ENCODE measurements at places on chromosomes 5 and 9. TPM values are rescaled to one million over a fixed set of nuclear protein-coding genes. Genes with fewer than 3 reads are reported as not detected.

Gene RGP1
- total RNA-seq, result 39.2 TPM

DNA sequence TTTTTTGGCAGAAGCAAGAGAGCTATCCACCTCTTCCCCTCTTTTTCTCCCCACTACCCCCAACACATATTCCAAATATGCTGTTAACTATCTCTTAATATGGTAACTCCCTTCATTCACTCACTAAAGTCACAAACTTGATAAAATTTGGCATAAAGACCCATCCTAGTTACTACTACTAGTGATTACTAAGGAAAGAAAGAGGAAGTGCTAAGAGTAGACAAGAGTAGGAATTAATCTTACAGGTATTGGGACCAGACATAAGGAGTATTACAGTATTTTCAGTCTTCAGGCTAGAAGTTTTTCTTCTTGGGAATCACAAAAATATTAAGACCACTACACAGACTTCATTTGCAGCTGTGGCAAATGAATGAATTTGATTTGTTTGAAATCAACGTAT, 2.2 kb downstream of the ADAMTS6 start:
- H3K4me3 ChIP-seq, result peak overlapping the region; percentile 84
- H3K36me3 ChIP-seq, result no peaks in the 10 kb centered on the region
- H3K27ac ChIP-seq, result no peak overlapping the region
- H3K27me3 ChIP-seq, result peaks cover 3% of the 10 kb centered on the region

DNA sequence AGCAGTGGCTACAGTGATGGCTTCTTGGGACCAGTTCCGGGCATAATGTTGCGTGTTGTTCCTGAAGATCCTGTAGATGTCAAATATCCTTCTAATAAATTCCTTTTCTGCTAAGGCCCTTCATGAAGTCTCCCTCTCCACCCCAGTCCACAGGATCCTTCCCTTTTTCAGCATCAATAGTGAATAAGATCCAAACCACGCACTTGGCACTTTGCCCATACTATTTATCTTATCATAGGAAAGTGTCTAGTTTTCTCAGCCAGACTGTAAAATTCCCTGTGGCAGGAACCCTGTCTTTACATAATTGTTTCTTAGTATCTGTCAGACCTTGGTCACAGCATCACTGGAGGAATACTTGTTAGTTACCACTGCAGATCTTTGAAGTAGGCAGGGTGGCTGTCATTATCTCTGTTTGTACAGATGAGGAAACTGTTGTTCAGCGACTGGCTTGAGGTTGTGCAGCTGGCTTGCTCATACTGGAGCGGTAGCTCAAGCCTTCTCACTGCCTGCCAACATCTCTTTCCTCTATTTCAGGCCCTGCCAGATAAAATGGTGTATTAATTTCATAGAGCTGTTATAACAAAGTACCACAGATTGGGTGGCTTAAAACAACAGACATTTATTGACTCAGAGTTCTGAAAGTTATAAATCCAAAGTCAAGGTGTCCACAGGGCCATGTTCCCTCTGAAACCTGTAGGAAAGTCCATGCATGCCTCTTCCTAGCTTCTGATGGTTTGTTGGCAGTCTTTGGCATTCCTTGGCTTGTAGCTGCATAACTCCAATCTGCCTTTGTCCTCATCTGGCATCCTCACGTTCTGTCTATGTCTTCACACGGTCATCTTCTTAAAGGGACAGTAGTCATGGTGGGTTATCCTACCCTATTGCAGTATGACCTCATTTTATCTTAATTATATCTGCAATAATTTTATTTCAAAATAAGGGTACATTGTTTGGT, 33.5 kb upstream of the APC start:
- H3K27me3 ChIP-seq, result no peaks in the 10 kb centered on the region
- H3K4me1 ChIP-seq, result peaks cover 2% of the 10 kb centered on the region

DNA sequence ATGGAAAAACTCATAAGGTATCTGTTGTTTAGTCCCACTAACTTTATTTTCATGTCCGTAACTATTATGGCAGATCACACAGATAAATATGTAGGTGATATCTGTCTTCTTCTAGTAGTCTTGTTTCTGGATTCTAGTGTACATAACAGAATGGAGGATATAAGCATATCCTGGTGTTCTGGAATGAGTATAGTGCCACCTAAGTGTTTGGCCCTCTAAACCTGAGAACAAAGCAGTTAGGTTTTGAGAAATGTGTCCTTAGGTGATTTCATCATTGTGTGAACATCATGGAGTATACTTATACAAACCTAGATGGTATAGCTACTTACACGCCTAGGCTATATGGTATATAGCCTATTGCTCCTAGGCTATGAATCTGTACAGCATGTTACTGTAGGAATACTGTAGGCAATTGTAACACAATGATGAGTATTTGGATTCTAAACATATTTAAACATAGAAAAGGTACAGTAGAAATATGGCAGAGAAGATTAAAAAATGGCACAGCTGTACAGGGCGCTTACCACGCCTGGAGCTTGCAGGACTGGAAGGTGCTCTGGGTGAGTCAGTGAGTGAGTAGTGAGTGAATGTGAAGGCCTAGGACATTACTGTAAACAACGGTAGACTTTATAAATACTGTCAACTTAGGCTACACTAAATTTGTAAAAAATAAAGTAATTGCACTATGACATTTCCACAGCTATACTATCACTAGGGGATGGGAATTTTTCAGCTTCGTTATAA, 150.3 kb upstream of the SLC24A2 start:
- no peaks in the 10 kb centered on the region for H3K36me3 ChIP-seq
- H3K4me3 ChIP-seq, result no peak overlapping the region
- H3K4me1 ChIP-seq, result no peaks in the 10 kb centered on the region
- H3K27me3 ChIP-seq, result peaks cover 4% of the 10 kb centered on the region
